ENCODE measurements at places on chromosomes 3 and 15.
A peak's percentile ranks its signal among the peaks of the same experiment; 100 is the strongest.

GRCh38 chr3:102599819-102600576, 165.2 kb downstream of the ZPLD1 start:
- no peak for DNase-seq

DNA sequence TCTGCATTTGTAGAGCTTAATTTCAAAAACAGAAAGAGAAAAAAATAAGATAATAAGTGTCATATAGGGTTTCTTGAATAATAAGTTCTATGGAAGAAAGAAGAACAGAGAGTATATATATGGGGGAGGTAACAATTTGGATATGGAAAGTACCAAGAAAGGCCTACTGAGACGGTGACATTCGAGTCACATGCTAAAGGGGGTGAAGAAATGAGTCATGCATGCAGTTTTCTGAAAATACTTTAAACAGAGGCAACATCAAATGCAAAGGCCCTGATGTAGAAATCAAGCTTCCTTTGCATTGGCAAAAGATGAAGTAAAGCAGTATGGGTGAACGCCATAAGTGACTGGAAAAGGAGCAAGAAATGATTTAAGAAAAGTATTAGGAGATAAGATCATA, 371.6 kb upstream of the ZNF385D start:
- no peak for DNase-seq

- no peak for DNase-seq
These were observed 134.6 kb downstream of the SLCO3A1 start for GRCh38 chr15:91988071-91988470.

DNA sequence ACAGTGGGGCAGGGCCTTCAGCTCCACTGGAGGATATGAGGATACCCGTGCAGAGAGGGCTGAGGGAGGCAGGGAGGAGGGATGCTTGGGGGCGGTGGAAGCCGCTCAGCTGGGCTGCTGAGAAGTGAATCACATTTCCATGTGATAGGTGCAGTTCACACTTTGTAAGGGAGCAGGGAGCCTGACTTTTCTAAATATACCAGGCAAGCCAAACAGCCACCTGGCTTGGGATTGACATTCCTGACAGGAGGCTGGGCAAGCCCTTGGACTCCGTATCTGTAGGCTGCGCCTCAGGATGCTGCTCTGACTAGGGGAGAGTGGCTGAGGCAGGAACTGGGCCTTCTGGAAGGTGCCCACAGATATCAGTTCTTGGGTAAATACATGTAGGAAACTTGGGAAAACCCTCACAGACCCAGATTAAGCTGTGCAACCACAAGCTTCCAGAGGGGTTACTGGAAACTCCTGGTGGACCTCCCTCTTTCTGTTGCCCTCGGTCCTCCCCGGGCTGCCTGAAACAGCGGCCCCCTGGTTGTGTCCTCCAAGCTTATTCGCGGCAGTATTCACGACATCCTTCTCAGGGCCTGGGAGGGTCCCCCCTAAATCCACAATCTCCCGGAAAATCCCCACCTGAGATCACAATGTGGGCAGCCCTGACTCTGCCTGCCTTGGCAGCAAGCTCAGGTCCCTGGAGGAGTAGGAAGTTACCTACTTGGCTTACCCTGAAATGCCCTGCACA, 33.0 kb upstream of the ADCY5 start:
- peak; percentile 32 for DNase-seq

GRCh38 chr15:58139276-58139988, 1.3 kb downstream of the AQP9 start:
- DNase-seq: no peak

DNA sequence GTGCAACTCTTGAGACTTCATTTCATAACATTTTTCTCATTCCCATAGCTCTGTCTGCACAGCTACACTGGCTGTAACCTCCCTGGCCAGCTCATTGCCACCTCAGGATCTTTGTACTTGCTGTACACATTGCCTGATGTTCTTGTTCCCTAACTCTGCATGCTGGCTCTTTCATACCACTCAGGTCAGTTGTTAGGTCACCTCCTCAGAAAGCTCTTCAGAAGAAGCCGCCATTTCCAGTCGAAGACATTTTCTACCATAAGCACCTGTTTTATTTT, 176.2 kb downstream of the AKAP13 start:
- no peak for DNase-seq
